ENCODE measurements at places on chromosomes 1 and 21. TPM values are rescaled to one million over a fixed set of nuclear protein-coding genes. Genes with fewer than 3 reads are reported as not detected.

Gene RIMS3
- polyA plus RNA-seq = 0.28 TPM

Gene HFM1
- polyA plus RNA-seq = 7.1 TPM

Gene BCAS2
- 288 TPM for polyA plus RNA-seq

Gene LCE1F
- polyA plus RNA-seq = not detected

Gene NEXN
- 180 TPM for polyA plus RNA-seq

Gene DYNLT5
- polyA plus RNA-seq = 2.8 TPM

Gene CD48
- not detected for polyA plus RNA-seq

Gene GABRD
- 4.5 TPM for polyA plus RNA-seq

Gene RNF207
- polyA plus RNA-seq = 6.0 TPM

Gene PRAMEF2
- polyA plus RNA-seq = not detected

Gene PPP1R15B
- 21.6 TPM for polyA plus RNA-seq

Gene COL16A1
- 1.6 TPM for polyA plus RNA-seq

Gene PPM1J
- polyA plus RNA-seq = 24.7 TPM

Gene FMO5
- 4.6 TPM for polyA plus RNA-seq

Gene NT5C1A
- polyA plus RNA-seq = not detected

Gene BARHL2
- polyA plus RNA-seq = not detected

Gene MYCL
- not detected for polyA plus RNA-seq

Gene SYNC
- 37.0 TPM for polyA plus RNA-seq

Gene ANGPTL1
- polyA plus RNA-seq = 0.52 TPM

Gene CELA2B
- not detected for polyA plus RNA-seq

Gene CDK11B
- polyA plus RNA-seq = 3.1 TPM

Gene SYCP1
- polyA plus RNA-seq = 8.1 TPM

Gene EDN2
- polyA plus RNA-seq = not detected

Gene SLC2A5
- polyA plus RNA-seq = 1.9 TPM

Gene CFAP45
- 2.1 TPM for polyA plus RNA-seq

Gene LCE2A
- polyA plus RNA-seq = not detected

Gene LMOD1
- polyA plus RNA-seq = 0.34 TPM

Gene SLC44A5
- 4.6 TPM for polyA plus RNA-seq

Gene SYNJ1
- 140 TPM for polyA plus RNA-seq

Gene MPZ
- not detected for polyA plus RNA-seq

Gene TAGLN2
- 0.36 TPM for polyA plus RNA-seq

Gene GPR25
- polyA plus RNA-seq = not detected

Gene MATN1
- not detected for polyA plus RNA-seq

Gene RGS1
- polyA plus RNA-seq = not detected

Gene CCDC30
- 10.0 TPM for polyA plus RNA-seq

Gene ANXA9
- not detected for polyA plus RNA-seq

Gene CACHD1
- 3.1 TPM for polyA plus RNA-seq

Gene OLIG2
- polyA plus RNA-seq = 1.0 TPM

Gene NHLH1
- polyA plus RNA-seq = 1.7 TPM

Gene CCDC17
- polyA plus RNA-seq = not detected

Gene S100A2
- polyA plus RNA-seq = not detected
